ENCODE measurements at places on chromosomes 7 and 10. TPM values are rescaled to one million over a fixed set of nuclear protein-coding genes. Genes with fewer than 3 reads are reported as not detected.

BEND7 gene
- total RNA-seq = not detected

- no peak for DNase-seq
These were observed 415.6 kb upstream of the FOXK1 start for GRCh38 chr7:4266270-4267040.

CHAT gene
- total RNA-seq = not detected

PRSS1 gene
- total RNA-seq = not detected

GRCh38 chr7:21944616-21945453 is 864 bp downstream of the CDCA7L start:
- DNase-seq = peak; percentile 67

- no peak for DNase-seq
These were observed 261.4 kb upstream of the ZWINT start for GRCh38 chr10:56622335-56622973.

DNA sequence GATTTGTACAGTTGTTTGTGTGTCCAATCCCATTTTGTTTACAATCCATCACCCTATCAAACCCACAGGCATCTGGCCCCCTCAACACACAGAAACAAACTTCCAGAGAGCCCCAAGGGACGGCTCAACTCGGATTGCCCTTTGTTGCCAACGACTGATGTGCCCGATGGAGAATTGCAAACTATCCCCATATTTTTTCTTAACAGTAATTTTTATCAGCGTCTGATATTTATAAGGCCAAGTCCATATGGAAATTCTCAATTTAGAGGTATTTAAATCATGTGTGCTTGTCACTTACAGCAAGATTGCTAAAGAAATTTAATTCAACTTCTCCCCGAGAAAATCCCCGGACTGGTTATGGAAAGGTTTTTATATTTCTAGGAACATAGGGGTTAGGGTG is 113.9 kb upstream of the NPS start:
- DNase-seq = no peak

DNA sequence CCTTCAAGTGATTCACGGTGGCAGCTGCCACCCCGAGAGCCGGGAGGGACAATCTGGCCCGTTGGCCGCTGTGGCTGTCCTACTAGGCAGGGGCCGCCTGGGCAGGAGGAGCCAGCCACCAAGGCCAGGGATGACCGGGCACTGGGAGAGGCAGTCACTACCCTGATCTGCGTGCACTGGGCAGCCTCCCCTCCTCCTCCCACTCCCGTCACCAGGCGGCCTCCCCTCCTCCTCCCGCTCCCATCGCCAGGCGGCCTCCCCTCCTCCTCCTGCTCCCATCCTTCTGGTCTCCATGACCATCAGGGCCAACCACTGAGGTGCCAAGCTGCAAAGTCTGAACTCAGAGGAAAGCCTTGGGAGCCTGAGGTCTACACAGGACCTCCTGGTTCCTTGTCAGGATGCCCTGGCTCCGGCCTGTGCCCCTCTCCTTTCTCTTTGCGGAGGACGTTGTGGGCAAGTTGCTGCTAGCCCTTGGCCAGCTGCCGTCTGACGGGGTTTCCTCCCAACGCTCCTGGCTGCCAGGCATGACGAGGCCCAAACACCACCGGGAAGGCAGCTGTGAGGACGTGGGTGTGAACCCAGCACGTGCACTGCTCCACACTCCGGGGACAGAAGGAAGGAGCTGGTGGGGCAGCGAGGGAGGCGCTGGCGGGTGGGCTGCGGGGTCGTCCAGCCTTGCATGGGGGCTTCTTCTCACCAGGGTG is 131.1 kb downstream of the WDR37 start:
- DNase-seq = no peak

GRCh38 chr10:87761153-87761552 is 56.9 kb downstream of the ATAD1 start:
- no peak for DNase-seq

Data from activated naive CD4-positive, alpha-beta T cell treated with anti-CD3 and anti-CD28 coated beads for 36 hours (primary cell).